ENCODE measurements at places on chromosomes 2 and 18.
A peak's percentile ranks its signal among the peaks of the same experiment; 100 is the strongest.

DNA sequence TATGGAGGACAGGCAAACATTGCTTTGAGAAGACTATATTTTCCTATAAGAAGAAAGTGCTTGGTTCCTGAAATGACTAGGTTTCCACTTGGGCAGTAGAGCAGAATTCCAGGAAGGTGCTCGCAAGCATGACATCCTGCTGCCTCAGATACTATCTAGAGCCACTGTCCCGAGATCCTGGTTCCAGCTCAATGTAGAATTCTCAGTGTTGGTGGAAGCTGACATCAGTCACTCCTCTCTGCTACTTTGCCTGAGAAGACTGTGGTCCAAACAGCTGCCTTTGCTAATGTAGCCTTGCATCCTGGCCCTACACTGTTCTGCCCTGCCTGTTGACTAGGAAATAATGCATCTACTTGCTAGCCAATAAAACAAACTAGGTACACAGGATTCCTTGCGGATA lies 50.0 kb upstream of the ITGA6 start:
- DNase-seq: no peak

- DNase-seq: no peak
Observed at GRCh38 chr2:105635564-105635963, 109.1 kb upstream of the NCK2 start.

- DNase-seq: no peak
Observed at GRCh38 chr18:10367836-10368235, 86.6 kb upstream of the APCDD1 start.

GRCh38 chr2:134348239-134348638 lies 94.4 kb downstream of the MGAT5 start:
- no peak for DNase-seq

- DNase-seq: no peak
Observed at GRCh38 chr18:21361307-21361880, 119.4 kb downstream of the GREB1L start.

DNA sequence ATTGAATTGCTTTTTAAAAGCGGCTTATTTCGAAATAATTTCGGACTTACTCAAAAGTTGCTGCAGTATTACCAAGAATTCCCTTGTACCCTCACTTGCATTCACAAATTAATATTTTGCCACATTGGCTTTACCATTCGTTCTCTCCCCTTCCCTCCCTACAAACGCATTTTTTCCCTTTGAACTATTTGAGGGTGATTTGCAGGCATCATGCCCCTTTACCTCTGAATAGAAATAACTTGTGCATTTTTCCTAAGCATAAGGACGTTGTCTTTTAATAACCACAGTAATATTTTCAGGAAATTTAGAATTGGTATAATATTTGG lies 608 bp downstream of the CCDC138 start:
- DNase-seq: no peak

DNA sequence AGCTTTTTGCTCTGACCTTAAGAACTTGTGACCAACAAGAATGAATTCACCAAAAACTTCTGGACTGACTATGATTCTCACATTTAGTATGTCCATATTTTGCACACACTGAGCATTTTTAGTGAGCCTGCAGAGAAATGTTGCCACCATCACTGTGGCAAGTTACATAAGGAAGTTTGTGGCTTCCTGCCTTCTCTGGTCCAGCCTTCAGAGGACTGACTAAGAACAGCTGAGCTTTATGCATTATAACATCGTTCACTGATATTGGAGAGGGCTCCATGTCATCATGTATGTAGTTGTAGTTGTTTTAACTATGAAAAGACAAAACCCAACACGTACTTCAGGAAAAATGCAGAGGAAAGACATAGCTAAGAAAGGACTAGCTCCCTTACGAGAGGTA lies 218.0 kb upstream of the CRIM1 start:
- no peak for DNase-seq

GRCh38 chr18:35051641-35052377 lies 10.6 kb downstream of the MAPRE2 start:
- no peak for DNase-seq

- no peak for DNase-seq
Observed at GRCh38 chr2:11853197-11853588, 106.8 kb downstream of the LPIN1 start.

GRCh38 chr18:1018181-1018681 lies 113.6 kb downstream of the ADCYAP1 start:
- DNase-seq: no peak

- no peak for DNase-seq
Observed at GRCh38 chr2:58921676-58922075, 680.6 kb upstream of the FANCL start.

DNA sequence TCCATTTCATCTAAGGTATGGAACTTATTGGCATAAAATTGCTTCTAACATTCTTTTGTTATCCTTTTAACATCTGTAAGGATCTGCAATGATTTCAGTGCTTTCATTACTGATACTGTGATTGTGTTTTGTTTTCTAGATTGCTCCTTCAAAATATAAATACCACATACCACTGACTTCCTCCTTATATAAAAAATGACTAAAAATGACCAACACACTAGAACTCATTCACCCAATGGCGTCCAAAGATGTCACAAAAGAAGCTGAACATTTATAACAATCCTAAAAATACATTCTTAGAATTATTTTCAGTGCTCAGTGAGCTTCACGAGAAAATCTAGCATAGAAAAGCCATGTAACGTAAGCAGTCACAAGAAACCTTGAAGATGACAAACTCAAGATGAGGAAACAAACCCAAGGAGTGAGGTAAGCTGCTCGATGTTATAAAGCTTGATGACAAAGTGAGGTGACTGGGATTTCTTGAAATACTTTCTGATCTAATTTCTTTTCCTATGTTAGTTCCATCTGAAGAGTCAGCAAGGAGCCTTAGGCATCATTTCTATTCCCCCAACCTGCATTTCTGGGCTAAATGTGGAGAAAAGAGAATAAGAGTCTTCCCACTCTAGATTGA lies 42.6 kb downstream of the PNO1 start:
- no peak for DNase-seq

DNA sequence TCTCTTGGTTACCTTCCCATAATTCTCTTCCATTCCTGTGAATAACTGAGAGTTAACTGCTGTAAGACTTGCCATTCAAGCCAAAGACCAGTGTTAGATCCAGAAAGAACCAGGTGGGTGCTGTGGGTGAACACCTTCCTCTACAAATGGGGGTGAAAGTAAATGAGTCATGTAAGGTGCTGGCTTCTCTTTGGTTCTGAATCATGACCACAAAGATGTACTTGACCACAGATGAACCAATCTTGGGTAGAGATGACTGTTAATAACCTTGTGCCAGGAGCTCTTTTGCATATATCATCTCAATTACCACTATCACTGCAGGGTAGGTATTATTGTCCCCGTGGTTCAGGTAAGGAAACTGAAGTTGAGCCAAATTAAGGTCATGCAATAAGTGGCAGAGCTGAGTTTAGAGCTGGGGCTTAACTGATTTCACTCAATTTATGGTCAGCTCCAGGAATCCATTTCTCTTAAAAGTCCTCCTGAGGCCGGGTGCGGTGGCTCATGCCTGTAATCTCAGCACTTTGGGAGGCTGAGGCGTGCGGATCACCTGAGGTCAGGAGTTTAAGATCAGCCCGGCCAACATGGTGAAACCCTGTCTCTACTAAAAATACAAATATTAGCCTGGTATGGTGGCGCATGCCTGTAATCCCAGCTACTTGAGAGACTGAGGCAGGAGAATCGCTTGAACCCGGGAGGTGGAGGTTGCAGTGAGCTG lies 244.9 kb upstream of the CXCR4 start:
- DNase-seq: peak; percentile 49

GRCh38 chr2:237488295-237488694 lies 1.2 kb downstream of the MLPH start:
- DNase-seq: no peak

DNA sequence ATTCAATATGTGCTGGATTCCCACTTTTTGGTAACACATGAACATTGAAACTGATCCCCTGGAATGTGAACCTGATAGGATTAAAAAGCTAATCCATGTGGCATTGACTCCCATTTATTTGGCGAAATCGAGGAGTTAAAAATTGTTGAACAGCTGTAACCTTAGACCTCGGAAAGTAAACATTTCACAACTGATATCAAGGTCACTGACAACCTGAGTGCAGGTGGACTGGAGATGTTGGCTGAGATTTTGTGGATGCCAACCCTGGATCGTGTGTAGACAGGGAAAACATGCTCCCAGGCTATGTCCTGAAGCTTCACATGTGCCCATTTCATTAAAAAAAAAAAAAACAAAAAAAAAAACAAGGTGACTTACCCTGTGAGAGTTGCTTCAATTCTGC lies 204.8 kb downstream of the SETBP1 start:
- DNase-seq: no peak

DNA sequence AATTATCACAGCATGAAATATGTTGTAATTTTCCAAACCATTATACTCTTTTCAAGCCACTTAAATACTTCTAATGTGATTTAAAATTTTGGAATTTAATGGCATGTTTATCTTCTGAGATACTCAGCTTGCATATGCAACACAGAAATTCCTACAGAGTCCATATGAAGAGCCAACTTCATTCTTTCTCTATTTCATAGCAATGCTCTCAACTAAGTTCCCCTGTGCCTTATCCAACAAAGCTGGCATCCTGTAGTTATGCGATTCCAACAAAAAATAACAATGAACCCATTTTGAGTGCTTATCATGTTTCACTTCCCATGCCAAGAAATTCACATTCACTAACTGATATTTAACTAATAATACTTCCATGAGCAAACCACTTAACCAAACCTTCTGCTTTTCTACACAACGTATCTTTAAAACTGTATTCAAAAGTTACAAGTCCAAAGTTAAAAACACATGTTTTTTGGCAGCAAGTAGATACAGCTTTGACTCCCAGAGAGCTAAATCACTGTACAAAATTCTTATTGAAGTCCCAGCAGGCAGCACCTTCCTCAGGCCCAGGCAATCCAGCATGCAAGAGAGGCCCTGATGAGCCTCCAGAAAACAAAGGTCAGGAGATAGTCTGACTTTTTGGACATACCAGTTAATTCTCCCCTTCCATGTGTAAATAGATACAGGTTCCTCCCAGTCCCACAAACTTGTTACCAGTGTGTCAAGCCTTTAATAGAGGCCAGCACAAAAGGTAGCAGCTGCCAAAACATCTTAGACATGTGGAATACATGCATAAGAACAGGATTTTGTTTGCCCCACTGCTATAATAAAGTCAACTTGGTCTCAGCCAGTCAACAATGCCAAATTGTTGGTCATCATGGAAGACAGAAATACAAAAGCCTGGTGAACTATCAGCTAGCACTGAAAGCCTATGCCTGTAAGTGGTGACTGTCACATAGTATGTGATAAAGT lies 113.1 kb upstream of the WDR75 start:
- DNase-seq: no peak

- no peak for DNase-seq
Observed at GRCh38 chr2:127659408-127660290, 13.7 kb downstream of the GPR17 start.

DNA sequence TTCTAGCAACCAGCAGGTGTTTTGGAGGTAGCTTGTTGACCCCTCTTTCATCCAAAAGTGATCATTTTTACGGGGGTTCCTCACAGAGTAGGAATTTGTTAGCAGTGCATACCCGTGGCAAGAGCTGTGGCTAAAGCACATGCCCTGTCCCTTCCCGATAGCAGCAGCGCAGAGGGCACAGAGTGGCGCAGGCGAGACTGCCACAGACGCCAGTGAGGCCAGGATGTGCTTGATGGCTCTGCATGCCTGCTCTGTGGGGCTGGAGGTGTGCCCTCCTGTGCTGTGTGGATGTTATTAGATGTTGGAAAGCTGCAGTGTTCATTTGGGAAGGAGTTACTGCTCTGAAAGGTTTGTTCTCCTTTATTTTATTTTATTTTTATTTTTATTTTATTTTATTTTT lies 153.6 kb downstream of the FAM210A start:
- DNase-seq: no peak

- no peak for DNase-seq
Observed at GRCh38 chr2:239917957-239918481, 107.1 kb downstream of the NDUFA10 start.

DNA sequence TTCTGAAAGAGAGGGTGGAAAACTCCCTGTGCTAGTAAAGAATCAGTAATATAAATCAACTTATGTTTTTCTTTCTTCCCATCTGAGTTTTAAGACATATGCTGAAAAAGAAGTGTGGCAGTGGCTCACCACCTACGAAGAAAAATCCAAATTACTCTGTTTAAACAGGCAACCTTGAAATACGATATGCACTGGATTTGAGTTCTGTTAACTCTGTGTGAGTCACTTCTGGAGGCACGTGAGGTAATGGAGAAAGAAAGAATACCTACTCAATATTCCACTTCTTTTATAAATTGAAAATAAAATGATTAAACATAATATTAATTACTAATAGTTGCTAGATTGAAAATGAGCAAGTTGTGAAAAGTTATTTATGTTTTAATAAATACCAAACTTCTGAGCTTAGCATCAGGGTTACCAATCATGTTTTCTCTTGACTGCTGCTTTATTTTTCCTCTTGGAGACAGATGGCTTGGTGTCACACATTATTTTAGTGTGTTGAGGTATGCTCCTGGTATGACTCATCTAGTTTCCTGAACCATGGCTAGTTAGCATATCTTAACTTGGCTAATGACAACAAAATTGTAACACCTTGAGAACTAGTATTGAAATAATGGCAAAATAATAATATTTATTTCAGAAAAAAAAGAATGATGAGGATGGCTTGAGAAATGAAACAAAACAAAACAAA lies 1705.5 kb upstream of the PIK3C3 start:
- no peak for DNase-seq

- DNase-seq: no peak
Observed at GRCh38 chr2:161352719-161353118, 44.5 kb downstream of the PSMD14 start.

DNA sequence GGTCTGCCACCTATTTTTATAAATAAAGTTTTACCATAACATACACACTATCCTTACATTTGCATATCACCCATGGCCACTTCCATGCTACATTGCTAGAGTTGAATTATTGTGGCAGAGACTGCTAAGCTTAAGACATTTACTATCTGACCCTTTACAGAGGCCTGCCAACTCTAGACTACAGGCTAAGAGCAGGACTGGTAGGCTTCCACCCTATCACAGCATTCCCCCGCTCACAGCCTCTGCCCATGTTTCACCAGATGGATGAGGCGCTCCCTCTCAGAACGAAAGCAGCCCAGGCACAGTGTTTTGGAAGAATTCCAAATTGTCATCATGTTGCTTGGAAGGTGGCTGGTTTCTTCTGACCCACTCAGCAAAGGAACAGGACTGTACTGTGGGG lies 91.7 kb upstream of the SLC35G4 start:
- DNase-seq: no peak

DNA sequence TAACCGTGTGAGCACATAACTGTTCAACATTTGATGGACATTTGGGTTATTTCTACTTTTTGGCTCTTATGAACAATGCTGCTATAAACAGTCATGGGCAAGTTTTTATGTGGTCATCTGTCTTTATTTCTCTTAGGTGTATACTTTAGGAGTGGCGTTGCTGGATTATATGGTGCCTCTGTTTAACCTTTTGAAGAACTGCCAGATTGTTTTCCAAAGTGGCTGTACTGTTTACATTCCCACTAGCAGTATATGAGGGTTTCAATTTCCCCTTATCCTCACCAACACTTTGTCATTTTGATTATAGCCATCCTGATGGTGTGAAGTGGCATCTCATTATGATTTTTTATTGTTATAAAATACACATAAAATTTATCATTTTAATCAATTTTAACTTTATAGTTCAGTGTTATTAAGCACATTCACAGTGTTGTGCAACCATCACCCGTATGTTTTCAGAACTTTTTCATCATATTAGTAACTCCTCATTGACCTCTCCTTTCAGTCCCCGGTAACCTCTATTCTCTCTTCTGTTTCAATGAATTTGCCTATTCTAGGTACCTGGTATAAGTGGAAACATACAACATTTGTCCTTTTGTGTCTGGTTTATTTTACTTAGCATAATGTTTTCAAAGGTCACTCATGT lies 55.4 kb downstream of the EML4 start:
- DNase-seq: no peak

- DNase-seq: peak; percentile 15
Observed at GRCh38 chr2:238847841-238848690, at the start of gene TWIST2. Gene TWIST2 (plus strand): TSS chr2:238848085. CDS start chr2:238848216, 131 bp downstream.

Measured in stimulated activated CD4-positive, alpha-beta T cell treated with anti-CD3 and anti-CD28 coated beads, Interleukin-15, amount 100 ng/mL, for 24 hours (primary cell).